ENCODE measurements at places on chromosomes 6 and 20. TPM values are rescaled to one million over a fixed set of nuclear protein-coding genes. Genes with fewer than 3 reads are reported as not detected.

The C20orf204 gene
- total RNA-seq = 0.99 TPM

The C6orf52 gene
- 2.9 TPM for total RNA-seq

DNA sequence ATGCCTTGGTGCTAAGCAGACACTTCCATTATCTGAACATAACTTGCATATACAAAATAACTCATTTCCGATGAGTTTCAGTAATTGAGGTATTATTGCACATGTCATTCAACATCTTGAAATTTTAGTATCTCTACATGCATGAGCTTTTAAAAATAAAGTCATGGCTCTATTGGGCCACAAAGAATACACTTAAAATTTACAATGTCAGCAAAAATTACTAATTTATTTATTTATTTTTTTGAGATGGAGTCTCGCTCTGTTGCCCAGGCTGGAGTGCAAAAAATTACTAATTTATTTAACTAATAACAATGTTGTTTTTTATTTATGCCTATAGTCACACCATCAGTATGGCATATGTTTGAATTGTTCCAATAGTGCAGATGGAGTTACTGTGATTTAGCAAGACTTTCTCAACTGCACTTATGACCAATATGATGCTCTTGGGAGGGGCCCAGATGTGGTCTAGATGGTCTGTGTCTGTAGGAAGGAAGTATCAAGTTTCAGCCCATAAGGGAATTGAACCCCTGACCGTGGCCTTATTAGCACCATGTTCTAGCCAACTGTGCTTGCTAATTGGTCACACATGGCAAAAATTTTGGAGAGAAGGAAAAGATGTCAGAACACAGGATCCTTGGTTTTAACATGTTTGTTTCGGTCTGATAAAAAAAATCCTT is 370.7 kb upstream of the TSHZ2 start:
- DNase-seq = no peak
- no peaks in the 10 kb centered on the region for H3K27me3 ChIP-seq
- no peak overlapping the region for H3K4me3 ChIP-seq
- no peak overlapping the region for H3K27ac ChIP-seq

The HLA-DQA1 gene
- total RNA-seq = not detected

- no peak overlapping the region for H3K27ac ChIP-seq
- no peaks in the 10 kb centered on the region for H3K27me3 ChIP-seq
- no peak for DNase-seq
- H3K4me3 ChIP-seq = no peak overlapping the region
- peaks cover 5% of the 10 kb centered on the region for H3K4me1 ChIP-seq
These were observed 125.2 kb downstream of the TSHZ2 start for GRCh38 chr20:53097371-53097770.

DNA sequence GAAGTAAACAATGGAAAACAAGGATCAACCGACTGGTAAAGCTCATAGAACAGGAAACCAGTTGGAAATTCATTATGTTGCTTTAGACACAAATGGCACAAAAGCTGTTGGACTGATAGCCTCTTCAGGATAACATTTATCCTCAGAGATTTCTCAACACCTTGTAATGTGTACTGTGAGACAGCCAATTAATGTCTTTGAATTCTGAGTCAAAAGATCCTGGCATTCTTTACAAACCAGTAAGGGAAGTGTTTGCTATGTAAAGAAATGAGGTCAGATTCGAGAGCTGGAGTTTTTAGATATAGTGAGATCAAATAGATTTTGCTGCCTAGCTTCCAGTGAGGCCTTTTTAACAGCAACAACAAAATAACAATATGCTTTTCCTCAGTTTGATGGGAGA is 439.2 kb downstream of the C6orf118 start:
- no peak overlapping the region for H3K4me3 ChIP-seq
- H3K27ac ChIP-seq = no peak overlapping the region
- H3K4me1 ChIP-seq = no peaks in the 10 kb centered on the region
- no peaks in the 10 kb centered on the region for H3K36me3 ChIP-seq

GRCh38 chr20:63432577-63433325 is 39.7 kb downstream of the KCNQ2 start:
- DNase-seq = no peak
- H3K4me1 ChIP-seq = no peaks in the 10 kb centered on the region
- H3K4me3 ChIP-seq = no peak overlapping the region
- H3K36me3 ChIP-seq = no peaks in the 10 kb centered on the region
- H3K27ac ChIP-seq = no peak overlapping the region
- H3K27me3 ChIP-seq = no peaks in the 10 kb centered on the region

DNA sequence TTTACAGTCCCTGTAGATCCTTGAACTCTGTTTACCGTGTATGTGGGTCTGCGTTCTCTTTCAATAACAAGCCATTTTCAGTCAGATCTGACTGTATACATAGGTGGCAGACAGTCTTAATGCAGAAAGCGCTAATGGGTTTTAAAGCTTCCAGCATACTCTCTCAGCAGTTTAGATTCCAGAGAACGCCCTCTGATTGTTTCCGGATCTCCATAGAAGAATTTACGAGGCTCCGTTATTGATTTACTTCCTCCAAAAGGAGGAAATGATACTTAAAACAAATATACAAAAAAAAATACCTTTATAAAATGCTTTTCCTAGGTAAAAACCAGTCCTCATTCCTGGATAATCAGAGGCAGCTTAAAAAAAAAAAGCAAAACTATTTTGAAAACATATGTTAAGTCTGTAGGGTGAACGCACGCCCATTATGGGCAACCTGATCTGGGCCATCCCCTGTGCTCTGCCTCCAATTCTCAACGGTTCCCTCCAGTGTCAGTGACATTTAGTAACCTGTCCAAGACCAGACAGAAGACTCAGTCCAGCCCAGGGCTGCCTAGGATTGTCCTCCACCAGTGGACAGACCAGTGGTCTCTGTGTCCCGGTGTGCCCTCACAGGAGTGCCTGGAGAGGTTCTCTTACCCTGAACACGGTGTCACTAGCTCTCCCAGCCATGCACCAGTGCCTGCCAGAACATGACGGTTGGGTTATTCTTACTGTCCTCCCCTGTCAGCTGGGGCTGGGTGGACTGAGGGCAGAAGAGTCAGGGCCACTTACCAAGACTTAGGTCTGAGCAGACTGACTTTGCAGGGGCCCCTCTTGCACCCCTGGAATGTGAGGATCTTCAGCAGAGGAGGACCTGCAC is 217.3 kb downstream of the ARID1B start:
- H3K4me3 ChIP-seq = no peak overlapping the region
- no peak overlapping the region for H3K27ac ChIP-seq
- no peaks in the 10 kb centered on the region for H3K27me3 ChIP-seq
- no peak for DNase-seq
- peaks cover 6% of the 10 kb centered on the region for H3K4me1 ChIP-seq

- no peaks in the 10 kb centered on the region for H3K27me3 ChIP-seq
- H3K27ac ChIP-seq = no peak overlapping the region
- DNase-seq = no peak
- no peak overlapping the region for H3K4me3 ChIP-seq
These were observed 201.9 kb downstream of the QKI start for GRCh38 chr6:163616452-163616851.

GRCh38 chr20:44851545-44851944 is 34.0 kb upstream of the YWHAB start:
- peaks cover 3% of the 10 kb centered on the region for H3K27me3 ChIP-seq
- H3K4me1 ChIP-seq = no peaks in the 10 kb centered on the region
- no peak overlapping the region for H3K4me3 ChIP-seq
